ENCODE measurements at places on chromosomes 13 and 19. TPM values are rescaled to one million over a fixed set of nuclear protein-coding genes. Genes with fewer than 3 reads are reported as not detected.
A peak's percentile ranks its signal among the peaks of the same experiment; 100 is the strongest.

- DNase-seq, result peak; percentile 14
Observed at GRCh38 chr13:51955281-51955771, 55.9 kb downstream of the ATP7B start.

GRCh38 chr13:76168661-76169060 is 532.5 kb downstream of the LMO7 start:
- no peak for DNase-seq

DNA sequence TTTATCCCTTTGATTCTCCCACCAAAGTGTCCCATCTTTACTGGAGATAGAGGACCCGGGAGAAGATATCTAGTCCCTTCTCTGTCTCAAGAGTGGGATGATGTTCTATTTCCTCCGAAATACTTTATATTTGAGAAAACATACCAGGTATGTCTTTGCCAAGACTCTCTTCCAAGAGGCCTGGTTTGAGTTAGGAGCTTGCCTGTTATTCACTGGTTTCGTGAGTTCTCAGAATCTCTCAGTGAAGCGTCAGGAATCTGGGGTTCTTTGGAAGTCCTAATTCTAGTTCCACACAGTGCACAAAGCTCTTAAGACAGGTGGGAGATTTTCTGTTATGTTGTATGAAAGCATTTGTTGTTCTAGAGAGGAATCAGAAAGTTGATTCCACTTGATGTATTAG is 182.0 kb downstream of the DNAJC15 start:
- DNase-seq, result no peak

- no peak for DNase-seq
Observed at GRCh38 chr19:35642798-35643254, 1.3 kb downstream of the ETV2 start.

DNA sequence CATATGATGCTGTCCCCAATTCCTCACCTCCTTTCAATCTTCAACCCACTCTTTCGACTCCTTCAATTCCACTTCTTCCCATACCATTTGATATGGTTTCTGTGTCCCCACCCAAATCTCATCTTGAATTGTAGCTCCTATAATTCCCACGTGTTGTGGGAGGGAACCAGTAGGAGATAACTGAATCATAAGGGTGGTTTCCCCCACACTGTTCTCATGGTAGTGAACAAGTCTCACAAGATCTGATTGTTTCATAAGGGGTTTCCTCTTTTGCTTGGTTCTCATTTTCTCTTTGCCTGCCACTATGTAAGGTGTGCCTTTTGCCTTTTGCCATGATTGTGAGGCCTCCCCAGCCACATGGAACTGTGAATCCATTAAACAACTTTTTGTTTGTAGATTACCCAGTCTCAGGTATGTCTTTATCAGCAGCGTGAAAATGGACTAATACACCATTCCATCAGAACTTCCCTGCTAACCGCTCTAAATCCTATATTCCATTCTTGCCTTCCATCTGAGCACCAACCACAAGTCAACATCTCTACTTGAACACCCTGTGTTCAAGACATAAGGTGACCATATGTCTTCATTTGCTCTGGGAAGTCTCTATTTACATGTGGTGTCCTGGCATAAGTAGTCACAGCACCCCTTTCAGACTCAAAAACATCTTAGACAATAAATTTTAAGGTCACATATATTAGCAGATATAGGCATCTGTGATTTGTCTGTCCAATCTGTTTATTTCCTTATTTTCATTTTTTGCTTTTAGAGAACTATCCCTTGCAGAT is 122.9 kb downstream of the TSHZ3 start:
- peak; percentile 6 for DNase-seq

GRCh38 chr13:113179374-113180230 is 21.2 kb downstream of the PROZ start:
- peak; percentile 54 for DNase-seq

GRCh38 chr19:33946535-33947264 is 150.0 kb downstream of the KCTD15 start:
- no peak for DNase-seq

DNA sequence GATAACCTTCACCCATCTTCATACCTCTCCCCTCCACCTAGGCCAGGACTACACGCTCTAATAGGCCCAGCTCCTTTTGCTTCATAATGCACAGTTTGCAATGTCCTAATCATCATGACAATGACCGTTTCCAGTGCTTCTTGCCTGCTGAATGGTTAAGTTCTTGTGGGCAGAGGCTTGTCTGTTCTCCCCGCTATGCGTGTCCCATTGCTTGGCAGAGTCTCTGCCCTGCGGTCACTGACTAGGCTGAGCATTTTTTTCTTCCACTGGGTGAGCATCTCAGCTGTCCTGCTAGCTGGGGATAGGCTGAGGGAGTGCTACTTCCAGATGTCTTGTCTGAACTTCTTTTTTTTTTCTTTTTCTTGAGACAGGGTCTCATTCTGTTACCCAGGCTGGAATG is 314.7 kb downstream of the UQCRFS1 start:
- DNase-seq, result no peak

- DNase-seq, result no peak
Observed at GRCh38 chr19:41001243-41001971, 10.3 kb downstream of the CYP2B6 start.

GRCh38 chr13:89097994-89098393 is 1426.8 kb downstream of the SLITRK5 start:
- DNase-seq, result no peak

The AMH gene
- 0.33 TPM for total RNA-seq

The RFPL4A gene
- total RNA-seq, result not detected

All from fibroblast of lung (primary cell).